ENCODE measurements at places on chromosomes 4 and X.

DNA sequence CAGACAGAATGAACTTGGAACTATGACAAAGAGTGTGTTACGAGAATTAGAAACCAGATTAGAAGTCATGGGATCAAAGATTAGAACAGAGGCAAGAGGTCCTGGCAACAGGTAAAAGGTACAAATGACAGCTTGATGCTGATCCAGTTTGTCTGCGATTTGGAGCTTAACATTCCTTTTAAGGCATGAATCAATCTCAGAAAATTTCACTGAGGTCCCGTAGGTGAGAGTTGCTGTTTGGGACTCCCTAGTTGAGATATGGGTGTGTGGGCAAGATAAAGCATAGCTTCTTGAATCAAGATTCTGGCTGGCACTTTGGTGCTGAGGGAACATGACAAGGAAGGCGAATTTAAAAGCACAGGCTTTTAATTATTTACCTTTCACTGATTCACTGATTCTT, 62.6 kb upstream of the ACSL4 start:
- no peak for DNase-seq

- DNase-seq = no peak
Observed at GRCh38 chr4:119657111-119657611, 28.6 kb upstream of the PDE5A start.

- DNase-seq = no peak
Observed at GRCh38 chr4:6221301-6221850, 21.0 kb upstream of the JAKMIP1 start.

DNA sequence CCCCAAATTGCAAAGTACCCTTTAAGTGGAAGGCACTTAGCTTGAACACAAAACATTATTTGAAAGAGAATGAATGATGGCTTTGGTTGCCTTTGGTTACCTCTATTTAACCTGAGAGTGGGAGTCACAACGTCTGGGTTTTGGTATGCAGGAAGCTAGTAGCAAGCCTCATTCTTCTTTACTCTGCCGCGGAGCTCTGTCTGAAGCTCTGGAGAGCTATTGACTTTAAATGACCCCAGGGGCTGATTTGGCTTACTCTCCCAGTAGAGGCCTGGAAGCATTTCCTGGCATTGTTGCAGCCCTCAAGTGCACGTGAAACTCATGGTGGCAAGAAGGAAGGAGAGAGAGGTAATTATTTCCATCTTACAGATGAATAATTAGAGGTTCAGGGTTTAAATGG, 81.8 kb upstream of the MAGEA4 start:
- no peak for DNase-seq

DNA sequence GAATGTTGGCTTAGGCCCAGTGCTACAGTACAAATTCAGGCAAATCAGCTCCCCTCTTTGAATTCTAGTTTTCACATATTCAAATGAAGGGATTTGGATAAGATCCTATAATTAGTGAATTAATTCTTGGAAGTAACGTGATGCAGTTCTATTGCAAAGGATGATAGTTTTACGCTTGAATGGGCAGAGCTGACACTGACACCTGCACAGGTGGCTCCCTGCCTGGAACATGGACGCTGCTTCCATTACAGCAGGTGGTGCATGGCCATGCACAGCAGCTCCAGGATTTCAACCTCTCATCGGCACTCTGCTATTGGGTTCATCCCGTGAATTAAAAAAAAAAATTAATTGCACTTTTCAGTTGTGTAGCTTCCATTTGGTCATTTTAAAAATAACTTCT, 28.4 kb upstream of the RPS6KA6 start:
- no peak for DNase-seq
